ENCODE measurements at places on chromosomes 6 and 20.

GRCh38 chr6:138085839-138086222 is 21.4 kb downstream of the PERP start:
- no peak for DNase-seq

GRCh38 chr20:24034820-24035219 is 46.2 kb upstream of the GGTLC1 start:
- DNase-seq: no peak

DNA sequence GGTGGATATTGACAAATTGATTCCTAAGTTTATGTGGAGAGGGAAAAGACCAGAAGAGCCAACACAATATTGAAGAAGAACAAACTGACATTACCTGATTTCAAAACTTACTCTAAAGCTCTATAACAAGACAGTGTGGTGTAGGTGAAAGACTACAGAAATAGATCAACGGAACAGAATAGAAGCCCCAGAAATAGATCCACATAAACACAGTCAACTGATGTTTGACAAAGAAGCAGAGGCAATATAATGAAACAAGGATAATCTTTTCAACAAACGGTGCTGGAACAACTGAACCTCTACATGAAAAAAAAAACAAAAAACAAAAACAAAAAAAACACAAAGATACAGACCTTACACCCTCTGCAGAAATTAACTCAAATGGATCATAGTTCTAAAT is 50.2 kb downstream of the MAP3K5 start:
- DNase-seq: no peak

GRCh38 chr20:34262488-34263288 is 21.5 kb downstream of the ASIP start:
- no peak for DNase-seq

- DNase-seq: no peak
These were observed 17.5 kb upstream of the SAMD3 start for GRCh38 chr6:130240232-130240631.

GRCh38 chr6:42010185-42010891 is 40.0 kb upstream of the TAF8 start:
- DNase-seq: no peak

- DNase-seq: no peak
These were observed 431.5 kb downstream of the HACE1 start for GRCh38 chr6:104428184-104428583.

DNA sequence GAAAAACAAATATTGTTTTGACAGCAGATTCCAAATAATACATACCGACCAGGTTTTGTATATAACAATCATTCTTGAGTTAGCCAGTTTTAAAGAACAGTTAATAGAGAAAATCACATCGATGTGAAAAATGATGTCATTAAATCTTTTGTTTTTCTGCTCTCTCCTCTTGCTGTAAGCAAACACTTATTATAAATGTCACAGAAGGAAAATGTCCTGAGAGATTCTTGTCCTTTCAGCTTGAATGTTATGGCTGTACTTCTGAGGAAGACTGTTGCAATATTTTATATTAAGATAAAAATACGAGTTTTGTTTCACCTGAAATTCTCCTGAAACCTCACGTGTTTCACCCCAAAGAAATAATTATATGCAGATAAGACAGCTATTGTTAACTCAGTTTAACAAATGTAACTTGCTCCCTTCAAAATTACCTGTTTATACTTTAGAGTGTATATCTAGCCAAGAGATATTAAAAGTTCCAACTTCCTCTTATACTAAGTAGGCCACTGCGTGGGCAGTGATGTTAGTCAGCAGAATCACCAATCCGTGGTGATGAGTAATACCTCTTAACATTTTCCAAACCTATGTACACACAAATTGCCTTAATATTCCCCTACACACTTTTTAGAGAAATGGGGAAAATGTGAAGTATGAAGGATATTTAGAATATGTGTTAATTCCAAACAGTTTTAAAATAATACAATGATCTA is 1111.4 kb upstream of the CITED2 start:
- no peak for DNase-seq

DNA sequence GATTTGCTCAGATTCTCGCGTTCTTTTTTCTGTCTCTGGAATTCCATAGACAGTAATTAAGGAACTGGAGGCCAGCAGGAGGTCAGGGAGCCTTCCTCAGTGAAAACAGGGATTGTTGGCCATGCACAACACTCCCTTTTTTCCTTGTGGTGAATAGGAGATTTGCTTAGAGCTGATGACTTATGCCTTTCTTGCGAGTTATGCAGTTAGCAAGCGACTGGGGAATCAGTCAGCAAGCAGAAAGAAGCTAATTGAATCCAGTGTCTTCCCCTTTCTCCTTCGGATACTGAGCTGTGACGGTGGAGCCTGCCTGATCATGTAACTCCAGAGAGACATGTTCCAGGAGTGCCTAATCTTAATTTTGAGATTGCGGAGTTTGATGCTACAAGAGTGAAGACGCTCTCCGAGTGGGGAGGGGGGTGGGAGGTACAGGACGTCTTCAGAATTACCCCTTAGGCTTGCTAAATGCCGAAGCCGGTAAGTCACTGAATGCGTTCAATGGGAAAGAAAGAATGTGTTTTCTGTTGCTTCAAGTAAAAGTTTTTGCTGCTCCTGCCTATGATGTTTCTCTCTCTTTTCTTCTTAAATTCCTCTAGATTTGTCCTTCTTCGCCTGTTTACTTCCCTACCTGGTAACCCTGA is 165.9 kb downstream of the SASH1 start:
- DNase-seq: no peak

DNA sequence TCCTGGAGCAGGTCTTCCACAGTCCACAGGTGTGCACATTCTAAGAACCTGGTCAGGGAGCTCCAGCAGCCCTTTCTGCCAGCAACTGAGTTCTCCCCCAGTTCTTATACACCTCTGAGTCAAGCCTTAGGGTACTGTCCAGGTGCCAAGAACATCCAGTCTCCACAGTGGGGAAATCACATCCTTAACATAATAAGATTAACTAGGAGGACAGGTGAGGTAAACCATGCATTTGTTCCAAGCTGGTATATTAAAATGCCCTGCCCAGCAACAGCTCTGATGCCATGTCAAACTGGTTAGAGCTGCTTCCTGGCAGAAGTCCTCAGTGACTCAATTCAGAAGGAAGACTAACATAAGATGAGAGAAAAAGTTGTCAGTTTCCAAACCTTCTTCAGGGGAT is 303.9 kb upstream of the SGK1 start:
- no peak for DNase-seq

DNA sequence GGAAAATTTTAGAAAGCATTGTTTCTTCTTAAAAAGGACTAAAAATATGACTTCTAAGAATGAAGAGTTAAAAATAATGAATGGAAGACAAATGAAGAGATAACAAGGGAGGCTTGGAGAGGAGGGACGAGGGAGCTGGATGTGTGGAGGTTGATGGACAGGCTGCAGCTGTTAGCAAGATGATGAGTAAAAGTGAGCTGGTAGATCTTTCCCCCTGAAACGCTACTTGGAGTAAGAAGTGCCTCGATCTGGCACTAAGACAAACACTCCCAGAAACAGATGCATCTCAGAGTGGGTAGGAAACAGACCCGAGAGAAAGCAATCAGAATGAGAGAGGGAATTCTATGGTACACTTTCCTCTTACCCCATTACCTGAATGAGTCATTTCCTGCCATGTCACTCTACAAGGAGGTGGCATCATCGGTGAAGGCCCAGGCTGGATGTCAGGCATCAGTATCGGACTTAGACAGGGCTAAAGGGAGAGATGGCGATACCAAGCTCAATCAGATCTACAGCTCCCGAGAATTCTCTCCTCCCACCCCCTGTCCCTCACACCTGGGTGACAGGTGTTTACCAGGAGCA is 154.1 kb upstream of the BMP2 start:
- no peak for DNase-seq

DNA sequence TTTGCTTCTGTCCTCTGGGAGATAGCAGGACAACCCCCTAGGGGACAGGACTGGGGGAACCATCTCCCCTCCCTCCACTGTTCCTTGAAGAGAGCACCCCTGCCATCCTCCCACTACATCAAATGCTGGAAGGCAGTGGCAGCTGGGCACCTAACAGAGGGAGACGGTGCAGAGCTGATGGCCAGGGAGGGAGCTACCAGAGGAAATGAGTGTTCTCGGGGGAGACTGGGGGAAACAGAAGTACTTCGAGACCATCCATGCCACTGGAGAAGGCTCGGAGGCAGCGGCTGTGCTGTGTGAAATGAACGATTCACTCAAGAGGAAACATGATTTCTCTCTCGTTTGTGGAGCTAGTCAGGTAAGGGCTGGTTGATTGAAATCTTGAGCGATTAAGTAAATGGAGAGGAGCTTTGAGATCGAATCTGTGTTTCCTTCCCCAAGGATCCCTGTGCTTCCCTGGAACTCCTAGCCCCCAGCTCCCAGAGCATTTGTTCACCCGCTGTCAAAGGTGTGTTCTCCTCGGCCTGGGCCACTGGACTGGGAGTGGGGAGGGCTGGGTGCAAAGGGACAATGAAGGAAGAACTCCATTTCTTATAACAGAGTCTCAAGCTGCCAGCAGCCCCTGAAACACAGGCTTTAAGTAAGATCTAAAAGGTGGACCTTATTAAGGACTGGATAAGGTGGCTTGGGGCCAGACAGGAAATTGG is 261.3 kb upstream of the MOCS1 start:
- no peak for DNase-seq

DNA sequence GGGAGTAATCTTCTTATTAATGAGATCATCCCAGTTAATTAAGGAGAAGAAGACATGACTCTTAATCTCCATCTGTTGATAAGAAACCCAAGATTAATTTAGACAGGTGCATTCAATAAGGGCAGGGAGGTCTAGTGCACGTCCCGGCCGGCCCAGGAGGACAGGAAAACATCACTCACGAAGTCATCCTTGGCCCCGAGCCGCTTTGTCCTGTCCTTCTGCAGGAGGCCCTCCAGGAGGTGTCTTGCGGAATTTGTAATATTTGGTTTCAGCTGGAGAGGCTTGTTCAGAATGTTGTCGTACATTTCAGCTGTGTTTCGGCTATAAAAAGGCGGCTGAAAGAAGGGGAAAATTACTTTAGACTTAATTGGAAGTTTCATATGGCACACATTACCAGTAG is 118.4 kb upstream of the SLC2A12 start:
- no peak for DNase-seq
